ENCODE measurements at places on chromosomes 4 and X.

DNA sequence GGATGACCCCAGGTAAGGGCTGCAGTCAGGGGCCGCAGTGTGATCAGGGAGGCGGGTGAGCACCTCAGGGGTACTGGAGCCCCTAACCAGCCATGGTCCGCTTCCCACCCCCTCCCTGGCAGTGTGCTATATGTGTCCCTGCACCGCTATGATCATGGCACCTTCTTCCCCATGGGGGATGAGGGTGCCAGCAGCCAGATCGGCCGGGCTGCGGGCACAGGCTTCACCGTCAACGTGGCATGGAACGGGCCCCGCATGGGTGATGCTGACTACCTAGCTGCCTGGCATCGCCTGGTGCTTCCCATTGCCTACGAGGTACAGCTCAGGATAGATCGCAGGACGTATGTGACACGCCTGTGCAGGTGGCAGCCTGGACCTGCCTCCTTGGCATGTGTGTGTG is 8.2 kb upstream of the ERAS start:
- DNase-seq: no peak

GRCh38 chr4:109966891-109967481 is 54.3 kb downstream of the EGF start:
- no peak for DNase-seq

- no peak for DNase-seq
These were observed 604.6 kb upstream of the FAM241A start for GRCh38 chr4:111540671-111541070.

DNA sequence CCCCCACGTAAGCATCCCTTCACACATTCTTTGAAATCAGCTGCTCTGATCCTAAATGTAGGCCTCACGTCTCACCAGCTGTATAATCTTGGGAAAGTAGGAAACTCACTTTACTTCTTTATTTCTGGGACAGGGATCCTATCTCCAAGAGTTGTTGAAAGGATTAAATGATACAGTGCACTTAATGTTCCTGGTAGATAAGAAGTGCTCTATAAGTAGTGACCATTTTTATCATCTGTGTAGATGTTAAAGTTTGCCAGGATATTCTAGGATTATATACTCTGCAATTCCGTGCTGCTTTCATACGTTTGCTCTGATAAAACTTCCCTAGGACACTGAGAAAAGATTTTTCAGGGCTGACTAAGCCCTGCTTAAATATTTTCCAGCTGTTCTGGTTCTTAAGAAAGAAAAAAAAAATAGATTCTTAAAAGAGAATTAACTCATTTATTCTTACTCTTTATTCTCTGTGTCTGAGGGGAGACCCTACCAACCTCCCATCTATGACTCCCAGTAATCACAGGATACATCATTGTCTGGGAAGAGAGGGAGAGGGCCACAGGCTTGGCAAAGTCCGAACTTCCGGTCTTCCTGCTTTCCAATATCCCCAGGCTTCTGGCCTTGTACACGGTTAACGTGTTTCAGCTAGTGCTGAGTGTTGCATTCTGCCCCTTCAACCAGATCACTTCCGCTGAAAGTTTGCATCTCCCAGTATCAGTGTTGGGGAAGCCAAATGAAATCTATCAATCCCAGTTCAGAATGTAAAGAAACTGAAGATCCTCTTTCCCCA is 269.2 kb downstream of the TRIML1 start:
- no peak for DNase-seq

DNA sequence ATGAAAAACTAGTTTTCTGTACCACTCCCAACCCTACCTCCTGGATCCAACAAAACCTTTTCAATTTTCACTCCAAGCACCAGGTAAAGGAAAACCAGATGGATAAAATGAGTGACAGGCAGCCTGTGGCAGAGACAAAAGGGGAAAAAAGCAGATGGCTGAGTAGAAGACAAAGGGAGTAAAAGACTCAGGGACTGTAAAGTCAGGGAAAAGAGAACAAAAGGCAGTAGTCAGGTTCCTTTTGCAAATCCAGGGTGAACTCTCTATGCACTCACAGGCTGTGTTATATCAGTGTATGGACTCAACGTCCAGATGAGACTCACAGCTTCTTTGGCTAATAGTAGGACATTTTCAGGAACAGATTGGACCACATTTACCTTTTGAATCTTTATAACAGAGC is 54.2 kb downstream of the QRFPR start:
- no peak for DNase-seq

- no peak for DNase-seq
These were observed 759.0 kb upstream of the EPHA5 start for GRCh38 chr4:66429276-66429675.

- no peak for DNase-seq
These were observed 361.4 kb downstream of the TEX13C start for GRCh38 chrX:125681058-125681457.

GRCh38 chr4:88169298-88169697 is 10.9 kb upstream of the ABCG2 start:
- no peak for DNase-seq

DNA sequence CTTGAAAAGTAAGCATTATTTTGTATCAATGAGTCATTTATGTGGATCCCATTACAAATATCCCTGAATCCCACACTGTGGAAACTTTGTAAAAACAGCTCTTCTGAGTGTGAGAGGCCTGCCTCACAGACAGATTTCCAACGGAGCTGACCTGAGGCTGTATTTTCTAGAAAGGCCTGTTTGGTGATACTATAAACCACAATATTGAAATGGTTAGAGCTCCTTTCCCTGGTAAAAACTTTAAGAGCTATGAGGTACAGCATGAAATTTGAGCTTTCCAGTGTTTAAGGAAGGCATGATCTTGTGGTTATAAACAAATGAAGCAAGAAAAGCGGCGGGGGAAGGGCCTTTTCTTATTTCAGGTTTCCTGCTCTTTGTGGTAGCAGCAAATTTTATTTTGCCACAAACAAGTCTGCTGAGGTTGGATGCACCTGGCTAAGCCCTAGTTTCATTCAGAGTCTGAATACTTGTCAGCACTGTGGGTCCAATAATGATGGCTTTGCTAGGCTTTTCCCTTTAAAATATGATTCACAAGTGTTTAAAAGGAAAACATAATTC is 86.8 kb upstream of the ETNPPL start:
- DNase-seq: no peak

DNA sequence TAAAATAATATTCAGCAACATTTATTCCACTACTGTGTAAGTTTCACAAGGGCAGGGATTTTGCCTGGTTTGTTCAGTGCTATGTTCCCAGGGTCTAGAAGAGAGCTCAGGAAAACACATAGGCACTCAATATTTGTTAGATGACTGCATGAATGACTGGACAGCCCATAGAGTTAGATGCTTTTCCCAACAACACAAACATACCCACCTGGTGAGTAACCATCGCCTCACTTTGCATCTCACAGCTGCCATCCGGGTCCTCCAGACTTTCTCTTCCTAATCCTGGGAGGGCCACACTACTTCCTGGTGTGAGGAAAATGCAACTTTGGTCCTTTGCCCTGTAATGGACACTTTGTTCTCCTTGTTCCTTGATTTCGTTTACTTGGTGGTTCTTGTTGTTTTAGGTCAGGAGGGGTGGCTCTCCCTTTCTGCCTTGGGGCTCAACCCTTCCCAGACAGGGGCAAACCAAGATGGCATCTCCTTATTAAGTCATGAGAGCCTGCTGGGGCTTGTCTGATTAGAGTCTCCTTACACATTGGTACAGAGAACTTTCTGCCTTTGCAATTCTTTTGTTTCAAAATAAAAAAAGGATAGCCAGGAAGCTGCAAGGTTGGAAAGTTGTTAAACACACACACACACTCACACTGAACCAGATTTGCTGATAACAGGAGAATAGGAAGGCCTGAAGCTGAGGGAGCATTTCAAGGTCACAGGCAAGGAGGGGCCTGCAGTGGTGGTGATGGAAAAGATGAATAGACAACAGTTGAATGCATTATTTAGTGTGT is 190.6 kb downstream of the MID1IP1 start:
- no peak for DNase-seq

All from stimulated activated CD8-positive, alpha-beta memory T cell treated with anti-CD3 and anti-CD28 coated beads, Interleukin-4, amount 100 ng/mL, for 24 hours (primary cell).